T-helper 2 cell treated with Interferon-gamma antibody and Interleukin-4, amounts not matched to agents 100 ng/mL and 5 ng/mL, for 36 hours (primary cell): ENCODE measurements at places on chromosomes 3 and 15. TPM values are rescaled to one million over a fixed set of nuclear protein-coding genes. Genes with fewer than 3 reads are reported as not detected.

SLC51B gene
- total RNA-seq = not detected in 2 replicates

WDR82 gene
- 127 and 129 TPM in 2 replicates for total RNA-seq

ZBTB20 gene
- total RNA-seq = 8.0 and 10.1 TPM in 2 replicates

CILP gene
- 0.07 TPM in 2 replicates for total RNA-seq

SLC24A5 gene
- total RNA-seq = not detected in 2 replicates

ITGA11 gene
- total RNA-seq = 0.64 and 1.0 TPM in 2 replicates

PSTPIP1 gene
- 142 and 144 TPM in 2 replicates for total RNA-seq

CHRD gene
- total RNA-seq = not detected in 2 replicates

EPB42 gene
- not detected in 2 replicates for total RNA-seq

VPS39 gene
- 71.1 and 74.1 TPM in 2 replicates for total RNA-seq

GNAT1 gene
- not detected in 2 replicates for total RNA-seq

SAXO2 gene
- total RNA-seq = 0.68 and 1.2 TPM in 2 replicates

RUBCN gene
- total RNA-seq = 39.5 and 40.3 TPM in 2 replicates

GOLGA8G gene
- total RNA-seq = 0.05 TPM in 1 of 2 replicates, not detected in the other

ROPN1 gene
- not detected in 2 replicates for total RNA-seq

HRG gene
- not detected in 2 replicates for total RNA-seq

ECE2 gene
- not detected in 2 replicates for total RNA-seq

APOD gene
- total RNA-seq = 0.27 TPM in 1 of 2 replicates, not detected in the other

FSTL1 gene
- 0.14 and 0.25 TPM in 2 replicates for total RNA-seq

SLC28A2 gene
- not detected in 2 replicates for total RNA-seq

CMTM8 gene
- 5.4 and 5.6 TPM in 2 replicates for total RNA-seq
